ENCODE measurements at places on chromosomes 12 and 14.

DNA sequence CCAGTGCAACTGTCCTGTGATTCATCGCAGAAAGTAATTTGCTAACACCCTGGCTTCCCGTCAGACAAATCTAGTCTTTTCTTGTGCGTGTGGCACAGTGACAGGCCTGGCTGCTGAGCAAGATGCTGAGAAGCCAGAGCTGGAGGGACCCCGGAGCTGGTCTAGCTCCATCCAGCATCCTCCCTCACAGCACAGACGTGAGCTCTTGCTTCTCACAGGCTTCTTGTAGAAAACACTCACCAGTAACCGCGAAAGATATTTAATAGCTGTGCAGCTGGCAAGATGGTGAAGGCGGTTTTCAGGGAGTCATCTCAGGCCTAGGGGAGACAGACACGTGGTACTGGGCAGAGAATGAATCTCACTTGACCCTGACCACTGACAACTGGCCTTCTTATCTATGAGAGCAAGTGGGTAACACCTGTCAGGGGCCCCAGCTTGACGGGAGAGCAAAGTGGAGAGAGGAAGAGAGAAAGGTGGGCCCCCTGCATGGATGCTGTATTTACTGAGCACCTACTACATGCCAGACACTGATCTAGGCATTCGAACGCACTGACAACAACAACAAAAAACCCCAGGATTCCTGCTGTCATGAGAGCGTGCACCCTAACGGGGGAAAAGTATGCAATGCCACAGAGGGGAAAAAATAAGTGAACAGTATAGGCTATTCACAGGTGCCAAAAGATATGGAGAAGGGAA, 63.3 kb downstream of the CCDC88C start:
- no peak for DNase-seq

GRCh38 chr14:64812412-64812811, 67.3 kb downstream of the SPTB start:
- DNase-seq = no peak

DNA sequence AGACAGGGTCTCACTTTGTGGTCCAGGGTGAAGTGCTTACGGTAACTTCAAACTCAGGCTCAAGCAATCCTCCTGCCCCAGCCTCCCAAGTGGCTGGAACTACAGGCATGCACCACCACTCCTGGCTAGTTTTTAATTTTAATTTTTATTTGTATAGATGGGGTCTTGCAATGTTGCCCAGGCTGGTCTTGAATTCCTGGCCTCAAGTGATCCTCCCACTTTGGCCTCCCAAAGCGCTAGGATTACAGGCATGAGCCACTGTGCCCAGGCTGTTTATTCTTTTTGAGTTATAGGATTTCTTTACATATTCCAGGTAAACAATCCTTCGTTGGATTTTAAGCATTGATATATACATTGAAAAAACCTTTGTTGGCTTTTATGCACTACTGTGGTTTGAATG, 26.7 kb downstream of the SOCS2 start:
- DNase-seq = no peak

DNA sequence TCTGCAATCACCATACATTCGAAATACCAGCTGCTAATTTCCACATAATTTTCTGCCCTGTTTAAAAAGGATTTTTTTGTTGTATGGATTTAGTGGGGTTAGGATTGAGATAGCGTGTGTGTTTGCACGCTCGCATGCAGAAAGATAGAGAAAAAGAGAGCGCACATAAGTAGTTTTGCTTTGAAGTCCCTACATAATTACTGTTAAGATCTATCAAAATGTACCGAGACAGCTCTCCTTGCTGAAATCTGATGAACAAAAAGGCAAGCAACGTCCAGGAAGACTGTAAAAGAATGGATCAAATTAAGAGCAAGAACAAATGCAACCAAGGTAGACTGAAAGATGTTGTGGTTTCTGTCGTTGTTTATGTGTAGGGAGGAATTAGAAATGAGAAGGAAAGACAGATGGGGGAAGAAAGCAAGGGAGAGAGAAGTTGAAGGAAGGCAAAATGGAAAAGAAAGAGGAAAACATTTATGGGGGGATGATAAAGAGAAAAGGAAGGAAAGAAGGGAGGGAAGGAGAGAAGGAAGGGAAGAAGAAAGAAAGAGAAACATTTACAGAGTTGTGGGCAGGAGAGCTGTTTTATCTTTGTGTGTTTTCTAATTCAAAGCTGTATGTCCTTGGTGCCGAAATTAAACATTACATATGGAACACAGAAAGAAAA, 522.3 kb downstream of the MED13L start:
- DNase-seq = no peak

- no peak for DNase-seq
These were observed 1.4 kb downstream of the TMTC1 start for GRCh38 chr12:29782285-29782870.

DNA sequence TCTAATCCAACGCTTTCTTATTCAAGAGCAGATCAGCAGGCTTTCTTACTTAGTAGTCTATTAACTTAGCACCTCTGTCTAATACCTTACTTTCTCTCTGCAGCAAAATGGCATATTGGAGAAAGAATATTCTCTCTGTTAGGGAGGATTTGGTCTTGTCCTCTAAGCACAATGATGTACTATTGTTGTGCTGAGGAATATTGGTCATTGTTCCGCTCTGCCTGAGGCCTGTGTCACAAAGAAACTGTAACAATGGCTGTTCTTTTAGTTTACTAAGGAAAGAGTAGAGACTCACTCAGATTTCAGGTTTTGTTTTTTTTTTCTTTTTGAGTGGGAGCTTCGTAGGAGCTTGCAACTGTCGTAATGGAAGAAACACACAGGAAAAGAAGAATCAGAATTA, 1358.8 kb downstream of the LRFN5 start:
- DNase-seq = no peak

GRCh38 chr12:132138941-132139871, 4.9 kb downstream of the DDX51 start:
- DNase-seq = no peak

- no peak for DNase-seq
These were observed 45.4 kb downstream of the SYNE3 start for GRCh38 chr14:95471016-95471415.

GRCh38 chr12:70246580-70246979, 3.3 kb downstream of the CNOT2 start:
- DNase-seq = no peak

DNA sequence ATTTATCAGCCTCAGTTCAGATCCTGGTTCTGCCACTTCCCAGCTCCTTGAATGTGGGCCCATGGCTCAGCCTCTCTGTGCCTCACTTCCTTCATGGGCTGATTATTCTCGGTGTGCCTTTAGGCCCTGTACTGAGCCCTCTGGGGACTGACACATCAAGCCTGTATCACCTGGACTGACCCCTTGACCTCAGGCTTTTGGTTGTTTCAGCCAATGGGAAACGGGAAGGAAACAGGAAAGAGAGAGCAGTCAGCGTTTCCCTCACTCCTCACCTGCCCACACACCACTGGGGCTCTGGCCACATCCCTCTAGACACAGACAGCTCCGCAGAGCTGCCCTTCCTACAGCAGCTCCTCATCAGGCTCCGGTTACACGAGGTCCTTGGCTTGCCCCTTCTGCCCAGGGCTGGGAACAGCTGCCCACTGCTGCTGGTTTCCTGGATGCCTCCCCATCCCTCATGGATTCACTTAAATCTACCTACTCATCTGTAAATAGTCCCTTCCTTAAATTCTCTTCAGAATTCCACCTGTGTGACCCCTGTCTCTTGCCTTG, 37.0 kb upstream of the ITPR2 start:
- no peak for DNase-seq

DNA sequence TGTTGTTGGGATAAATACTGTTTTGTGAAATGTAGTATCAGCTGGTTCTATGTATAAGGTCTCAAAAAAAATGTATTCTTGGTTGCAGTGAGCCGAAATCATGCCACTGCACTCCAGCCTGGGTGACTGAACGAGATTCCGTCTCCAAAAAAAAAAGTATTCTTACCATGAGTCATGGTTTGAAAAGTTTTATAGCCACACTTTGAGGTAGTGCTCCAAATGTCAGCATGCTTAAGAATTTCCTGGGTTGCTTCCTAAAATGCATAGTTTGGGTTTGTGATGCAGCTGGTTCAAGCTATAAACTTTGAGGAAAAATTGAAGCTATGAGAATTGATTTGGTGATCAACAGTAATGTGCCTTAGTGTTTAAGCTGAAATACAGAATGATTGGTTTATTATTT, 48.0 kb downstream of the ETNK1 start:
- DNase-seq = no peak

GRCh38 chr14:102318781-102319276, 717 bp upstream of the ZNF839 start:
- no peak for DNase-seq

GRCh38 chr14:67079846-67080245, 109.4 kb upstream of the GARIN2 start:
- DNase-seq = no peak

GRCh38 chr12:130100634-130101362, 61.5 kb upstream of the FZD10 start:
- no peak for DNase-seq

DNA sequence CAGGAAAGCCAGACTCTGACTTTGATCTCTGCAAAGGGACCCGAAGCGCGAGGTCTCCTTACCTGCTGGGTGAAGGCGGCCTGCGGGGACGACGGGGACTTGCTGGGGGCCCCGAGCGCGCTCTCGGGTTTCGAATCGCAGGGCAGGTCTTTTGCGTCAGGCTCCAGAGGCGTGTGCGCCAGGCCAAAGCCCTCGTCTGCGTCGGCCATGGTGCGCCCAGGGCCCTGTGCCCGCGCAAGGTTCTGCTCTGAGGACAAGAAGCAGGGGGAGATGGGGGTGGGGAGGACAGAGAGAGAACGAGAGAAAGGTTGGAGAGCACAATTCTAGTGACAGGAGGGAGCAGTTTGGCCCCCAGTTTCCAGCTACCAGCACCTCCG, 2.3 kb downstream of the TBX5 start:
- no peak for DNase-seq

GRCh38 chr12:90499795-90500194, 455.2 kb downstream of the CCER1 start:
- no peak for DNase-seq

DNA sequence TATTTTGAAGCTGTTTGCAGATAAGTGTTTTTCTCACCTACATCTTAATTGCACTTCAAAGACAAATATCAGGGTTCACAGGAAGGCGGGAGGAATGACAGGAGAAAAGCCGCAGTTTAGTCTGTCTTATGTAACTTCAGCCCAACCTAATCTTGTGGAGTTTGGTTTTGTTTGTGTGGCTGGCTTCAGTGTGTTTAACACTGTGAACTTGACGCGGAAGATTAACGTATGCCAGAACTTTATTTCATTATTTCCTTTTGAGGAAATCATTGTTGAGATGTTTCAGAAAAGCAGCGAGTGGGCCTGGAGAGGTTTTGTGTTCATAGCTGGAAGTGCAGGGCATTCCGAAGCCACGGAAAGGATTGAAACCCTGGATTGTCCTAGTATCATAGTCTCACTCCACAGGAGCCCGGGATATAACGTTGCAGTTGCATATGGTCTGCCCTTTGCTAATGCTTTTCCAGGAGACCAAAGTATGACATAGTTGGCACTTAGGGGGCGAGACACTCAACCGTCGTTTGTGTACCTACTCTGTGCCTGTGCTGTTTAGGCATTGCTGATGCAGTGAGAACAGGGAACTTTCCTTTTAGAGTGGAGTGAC, 2.0 kb downstream of the PELI2 start:
- DNase-seq = no peak

GRCh38 chr14:74235017-74235416, 4.2 kb upstream of the VSX2 start:
- no peak for DNase-seq

DNA sequence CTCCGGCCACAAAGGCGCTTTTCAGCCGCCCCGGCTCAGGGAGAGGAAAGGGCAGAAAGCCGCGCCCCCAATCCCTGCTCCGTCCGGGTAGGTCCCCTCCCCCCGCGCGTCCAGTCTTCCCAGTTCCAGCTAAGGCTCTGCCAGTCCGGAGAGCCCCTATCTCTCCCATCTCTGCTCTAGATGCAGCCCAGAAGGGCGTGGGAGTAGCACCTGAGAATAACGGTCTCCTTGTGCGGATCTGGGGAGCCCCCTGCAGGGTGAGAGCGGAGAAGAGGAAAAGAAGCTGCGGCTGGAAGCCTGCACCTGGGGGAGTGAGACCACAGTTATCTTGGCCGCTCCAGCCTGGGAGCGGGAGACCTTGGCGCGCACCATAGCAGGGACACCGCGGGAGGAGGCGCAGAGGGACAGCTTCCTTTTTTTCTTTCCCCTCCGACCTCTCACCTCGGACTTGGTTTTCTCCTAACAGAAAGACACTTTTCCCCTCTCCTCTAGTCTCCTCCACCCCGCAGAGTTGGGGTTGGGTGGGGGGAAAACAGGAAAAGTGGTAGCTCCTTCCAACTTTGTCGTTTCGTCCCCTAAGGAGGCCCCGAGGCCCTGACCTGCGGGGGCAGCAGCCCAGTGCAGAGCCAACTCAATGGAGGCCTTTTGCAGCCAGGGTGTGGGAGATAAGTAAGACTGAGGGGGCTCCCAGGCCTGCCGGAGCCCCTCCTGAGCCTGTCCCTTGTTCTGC, 2.4 kb downstream of the DHH start:
- no peak for DNase-seq

DNA sequence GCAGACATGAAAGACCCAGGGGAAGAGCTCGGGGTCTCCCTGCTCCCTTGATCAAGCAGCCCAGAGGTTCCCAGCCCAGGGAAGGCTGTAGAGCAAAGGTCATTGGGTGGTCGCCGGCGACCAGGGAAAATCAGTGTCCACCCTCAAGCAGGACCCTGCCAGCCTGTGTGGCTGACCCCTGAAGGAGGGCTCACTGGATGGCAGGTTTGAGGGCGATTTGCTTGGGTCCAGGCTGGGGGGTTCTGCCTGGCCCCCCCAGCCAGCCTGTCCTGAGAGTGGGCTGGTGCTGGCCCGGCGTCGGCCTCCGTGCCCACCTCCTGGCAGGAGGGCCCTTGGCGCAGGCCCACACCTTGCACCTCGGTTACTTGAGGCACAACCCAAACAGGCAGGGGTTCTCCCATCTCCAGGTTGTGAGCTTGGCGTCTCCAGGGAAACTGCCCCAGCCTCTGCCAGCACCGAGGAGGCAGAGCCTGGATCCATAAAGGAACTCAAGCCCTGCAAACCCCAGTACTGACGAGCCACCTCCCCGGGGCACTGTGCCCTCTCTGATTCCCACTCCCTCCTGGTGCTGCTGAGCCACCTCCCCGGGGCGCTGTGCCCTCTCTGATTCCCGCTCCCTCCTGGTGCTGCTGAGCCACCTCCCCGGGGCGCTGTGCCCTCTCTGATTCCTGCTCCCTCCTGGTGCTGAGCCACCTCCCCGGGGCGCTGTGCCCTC, 329.0 kb upstream of the SFSWAP start:
- DNase-seq = no peak

- no peak for DNase-seq
These were observed 60.8 kb downstream of the SDR9C7 start for GRCh38 chr12:56873382-56873781.

GRCh38 chr14:74525361-74525851, 31.8 kb downstream of the ISCA2 start:
- no peak for DNase-seq

GRCh38 chr12:11741434-11742092, 92.1 kb downstream of the ETV6 start:
- no peak for DNase-seq

GRCh38 chr12:49189731-49190716, 1.1 kb upstream of the TUBA1A start:
- DNase-seq = no peak
